ENCODE measurements at places on chromosomes 3 and 15.

DNA sequence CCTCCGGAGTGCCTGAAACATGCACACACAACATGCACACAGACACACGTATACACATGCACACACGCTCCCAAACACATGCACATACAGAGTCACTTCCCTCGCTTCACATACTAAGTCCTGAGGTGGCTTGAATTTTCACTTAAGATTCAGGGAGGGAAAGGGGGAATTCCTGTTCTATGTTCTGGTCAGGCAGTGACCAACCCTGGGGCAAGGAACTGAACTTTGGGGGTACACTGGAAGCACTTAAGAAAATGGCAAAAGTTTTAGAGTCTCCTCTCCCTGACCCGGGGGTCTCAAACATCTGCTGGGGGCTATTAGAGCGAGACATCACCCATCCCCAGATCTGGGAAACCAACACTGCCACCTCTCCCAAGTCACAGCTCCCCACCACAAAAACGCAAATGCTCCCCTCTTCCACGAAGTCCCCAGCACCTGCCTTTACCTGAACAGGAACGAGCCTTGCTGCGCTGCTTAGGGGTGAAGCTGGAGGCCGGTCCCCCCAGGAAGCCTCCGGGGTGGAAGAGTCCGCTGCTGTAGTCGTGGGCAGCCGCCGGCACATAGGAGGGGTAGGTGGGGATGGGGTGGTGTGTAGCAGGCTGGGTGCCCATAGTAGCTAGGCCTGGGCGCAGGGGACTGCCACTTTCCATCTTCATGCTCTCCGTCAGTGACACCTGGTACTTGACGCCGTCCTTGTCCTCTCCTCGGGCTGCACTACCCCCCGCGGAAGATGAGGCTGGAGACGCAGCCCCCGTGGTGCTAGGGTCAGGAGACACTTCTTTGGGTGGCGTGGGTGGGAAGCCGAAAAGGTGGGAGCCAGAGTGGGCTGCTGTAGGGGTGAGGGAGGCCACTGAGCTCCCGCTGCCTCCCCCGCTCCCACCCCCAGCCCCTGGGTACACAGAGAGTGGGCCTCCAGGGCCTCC, 7.5 kb downstream of the GATA2 start:
- DNase-seq, result no peak

GRCh38 chr3:142846779-142847577, 41.9 kb downstream of the PCOLCE2 start:
- no peak for DNase-seq

DNA sequence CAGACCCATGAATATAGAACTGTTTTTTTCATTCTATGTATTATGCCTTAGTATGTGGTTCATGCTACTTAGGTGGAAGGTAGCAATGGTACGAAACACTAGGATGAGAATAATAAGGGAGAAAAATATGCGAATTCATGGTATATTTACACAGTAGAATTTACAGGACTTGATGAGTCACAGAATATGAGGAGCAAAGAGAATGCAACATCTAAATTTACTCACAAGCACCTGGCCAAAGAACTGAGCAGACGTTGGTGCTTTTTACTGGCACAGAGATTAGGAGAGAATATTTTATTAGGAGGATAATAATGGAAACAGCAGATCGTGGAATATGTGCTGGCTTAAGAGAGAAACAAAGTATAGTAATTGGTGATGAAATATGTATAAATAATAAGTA, 785.4 kb upstream of the ROBO1 start:
- no peak for DNase-seq

GRCh38 chr3:107421170-107421792, 44.0 kb downstream of the CCDC54 start:
- no peak for DNase-seq

- DNase-seq, result no peak
These were observed 5.6 kb downstream of the ITPKA start for GRCh38 chr15:41499109-41499851.

GRCh38 chr15:72785432-72785831, 1.9 kb upstream of the ADPGK start:
- DNase-seq, result no peak

- no peak for DNase-seq
These were observed 700.3 kb downstream of the TUSC7 start for GRCh38 chr3:117409701-117410459.

GRCh38 chr3:183490211-183490601, 61.8 kb upstream of the MCF2L2 start:
- DNase-seq, result no peak

GRCh38 chr15:67601073-67601472, 58.6 kb downstream of the MAP2K5 start:
- DNase-seq, result no peak

GRCh38 chr3:140094487-140094886, 159.5 kb downstream of the CLSTN2 start:
- no peak for DNase-seq

DNA sequence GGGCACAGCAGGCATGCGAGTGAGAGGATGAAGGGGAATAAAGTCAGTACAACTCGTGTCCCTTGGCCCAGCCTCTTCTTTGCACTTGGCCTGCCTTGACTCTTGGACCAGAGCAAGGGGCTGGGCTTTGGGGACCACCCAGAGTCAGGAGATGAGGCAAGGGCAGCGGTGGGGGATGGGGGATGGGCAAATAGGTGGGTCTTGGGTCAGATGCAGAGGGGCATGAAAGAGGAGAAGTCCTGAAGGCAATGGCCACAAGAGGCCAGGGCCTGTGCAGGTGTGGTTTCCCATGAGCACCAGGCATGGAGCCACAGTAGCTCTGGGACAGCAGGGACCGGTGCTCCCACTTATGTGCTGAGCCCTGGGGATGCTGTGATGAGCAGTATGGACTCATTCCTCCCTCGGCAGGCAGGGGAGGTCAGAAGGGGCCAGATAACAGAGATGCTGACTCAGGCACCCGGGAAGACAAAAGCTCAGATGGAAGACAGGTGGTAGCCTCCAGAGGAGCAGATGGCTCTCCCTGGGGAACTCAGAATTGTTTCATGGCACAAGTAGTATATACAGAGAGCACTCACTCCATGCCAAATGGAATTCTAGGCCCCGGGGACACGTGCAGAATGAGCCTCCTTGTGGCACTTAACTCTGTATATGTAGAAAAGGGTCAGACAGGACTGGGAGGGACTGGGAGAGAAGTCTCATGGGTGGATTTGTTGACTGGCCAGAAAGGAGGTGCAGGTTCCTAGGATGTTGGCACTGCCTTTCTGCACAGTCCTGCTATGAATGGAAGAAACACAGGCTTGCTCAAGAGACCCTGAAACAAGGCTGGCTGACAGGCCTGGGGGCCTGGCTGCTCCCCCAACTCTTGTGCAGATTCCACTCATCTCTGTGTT, 14.3 kb downstream of the ZBTB47 start:
- no peak for DNase-seq

DNA sequence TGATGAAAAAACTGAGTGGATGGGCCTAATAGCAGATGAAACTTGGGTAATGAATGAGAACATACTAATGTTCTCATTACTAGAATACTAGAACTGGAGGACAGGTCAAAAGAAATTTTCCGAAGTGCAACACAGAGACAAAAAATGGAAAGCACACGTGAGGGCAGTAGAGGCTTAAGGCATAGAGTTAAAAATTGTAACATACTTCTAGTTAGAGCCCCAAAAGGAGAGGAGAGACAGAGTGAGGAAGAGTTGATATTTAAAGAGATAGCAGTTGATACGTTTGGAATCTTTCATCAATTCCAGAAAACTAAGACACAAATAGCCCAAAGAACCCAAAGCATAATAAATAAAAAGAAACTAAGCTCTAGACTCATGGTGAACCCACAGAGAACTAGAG, 327.9 kb downstream of the SQOR start:
- no peak for DNase-seq

GRCh38 chr3:10206166-10206511, 41.4 kb downstream of the IRAK2 start:
- DNase-seq, result no peak

DNA sequence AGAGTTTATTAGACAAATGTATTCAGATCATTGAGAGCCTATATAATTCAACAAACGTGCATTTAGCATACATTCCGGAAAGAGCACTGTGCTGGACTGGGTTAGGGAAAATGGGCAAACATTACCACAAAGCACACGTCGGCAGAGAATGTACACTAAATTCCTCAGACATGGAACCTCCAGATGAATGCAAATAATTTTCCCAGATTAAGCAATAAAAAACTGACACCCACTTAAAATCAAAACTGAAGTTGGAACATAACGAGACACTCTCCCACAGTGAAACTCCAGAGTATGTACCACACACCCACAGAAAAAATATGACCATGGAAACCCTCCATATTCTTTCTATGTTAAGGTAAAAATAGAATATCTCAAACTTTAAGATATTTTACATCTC, 4.8 kb downstream of the SECISBP2L start:
- no peak for DNase-seq

DNA sequence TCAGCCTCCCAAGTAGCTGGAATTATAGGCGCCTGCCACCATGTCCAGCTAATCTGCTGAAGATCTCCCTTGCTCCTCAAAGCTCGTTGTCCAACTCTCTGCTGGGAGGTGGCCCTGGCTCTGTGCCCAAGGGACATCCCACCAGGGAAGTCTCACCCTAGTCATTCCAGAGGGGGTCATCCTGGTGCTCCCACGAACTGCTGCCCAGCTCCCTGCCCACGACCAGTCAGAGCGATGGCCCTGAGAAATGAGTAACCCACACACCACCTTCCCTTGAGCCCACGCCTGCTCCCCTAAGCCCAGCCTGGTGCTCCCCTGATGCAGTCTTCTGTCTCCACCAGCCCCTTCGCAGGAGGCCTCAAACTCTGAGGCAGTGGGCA, 5.2 kb downstream of the KLHL25 start:
- DNase-seq, result no peak

DNA sequence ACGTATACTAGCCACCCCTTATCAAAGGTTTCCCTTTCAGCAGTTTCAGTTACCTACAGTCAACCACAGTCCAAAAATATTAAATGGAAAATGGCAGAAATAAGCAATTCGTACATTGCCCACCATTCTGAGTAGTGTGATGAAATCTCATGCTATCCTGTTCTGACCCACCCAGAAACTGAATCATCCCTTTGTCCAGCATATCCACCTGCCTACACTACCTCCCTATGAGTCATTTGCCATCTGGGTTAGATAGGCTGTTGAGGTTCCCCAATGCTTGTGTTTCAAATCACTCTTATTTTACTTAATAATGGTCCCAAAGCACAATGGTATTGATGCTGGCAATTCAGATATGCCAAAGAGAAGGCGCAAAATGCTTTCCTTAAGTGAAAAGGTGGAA, 15.3 kb upstream of the PHC3 start:
- no peak for DNase-seq

- no peak for DNase-seq
These were observed 2.3 kb upstream of the SACM1L start for GRCh38 chr3:45686850-45687249.

DNA sequence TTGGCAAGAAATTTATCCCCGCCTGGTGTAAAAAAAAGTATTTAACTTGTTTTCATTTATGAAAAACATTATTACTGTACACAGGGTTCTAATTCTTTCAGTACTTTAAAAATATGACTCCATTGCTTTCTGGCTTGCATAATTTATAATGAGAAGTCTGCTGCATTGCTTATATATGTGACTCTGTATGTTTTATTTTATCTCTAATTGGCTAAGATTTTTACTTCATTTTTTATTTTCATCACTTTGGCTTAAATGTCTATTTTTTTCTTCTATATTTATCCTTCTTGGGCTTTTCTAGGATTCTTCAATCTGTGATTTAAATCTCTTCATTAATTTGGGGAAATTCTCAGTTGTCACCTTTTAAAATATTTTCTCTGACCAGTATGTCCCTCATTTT, 636.6 kb upstream of the NR2F2 start:
- no peak for DNase-seq

DNA sequence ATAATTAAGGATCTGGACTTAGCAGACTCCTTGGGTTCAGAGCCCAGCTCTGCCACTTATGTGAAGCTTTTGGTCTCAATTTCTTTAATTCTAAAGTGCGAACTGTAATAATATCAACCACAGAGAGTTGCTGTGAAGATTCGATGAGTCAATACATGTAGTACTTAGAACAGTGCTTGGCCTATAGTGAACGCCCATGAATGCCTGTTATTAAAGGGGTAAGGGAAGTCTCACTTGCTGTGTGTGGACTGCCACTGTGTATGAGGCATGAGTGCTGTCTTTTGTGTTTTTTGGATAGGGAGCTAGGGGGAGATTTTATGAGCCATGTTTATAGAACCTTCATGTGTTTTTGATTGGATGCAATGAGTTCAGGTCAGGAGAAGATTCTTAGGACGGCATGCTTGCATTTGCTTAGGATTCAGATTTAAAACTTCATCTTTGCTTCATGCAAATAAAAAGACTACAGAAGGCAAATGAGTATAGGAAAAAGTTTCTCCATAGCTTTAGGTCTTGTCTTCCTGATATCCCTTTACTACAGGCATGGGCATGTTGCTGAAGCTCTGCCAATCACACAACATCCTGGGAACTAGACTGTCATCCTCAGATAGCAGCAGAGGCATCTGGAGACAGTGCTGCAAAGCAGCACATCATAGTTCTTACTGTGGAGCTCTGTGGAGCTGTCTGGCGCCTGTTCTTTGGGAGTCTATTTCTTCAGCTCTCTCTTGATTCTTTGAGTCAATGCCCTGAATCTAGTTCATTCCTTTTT, 50.0 kb downstream of the PLS1 start:
- no peak for DNase-seq

GRCh38 chr15:57253082-57253481, 123.2 kb upstream of the CGNL1 start:
- no peak for DNase-seq

GRCh38 chr3:46538803-46539442, 27.2 kb downstream of the LRRC2 start:
- peak; percentile 76 for DNase-seq

- no peak for DNase-seq
These were observed 20.2 kb downstream of the CGGBP1 start for GRCh38 chr3:88038566-88038965.

- no peak for DNase-seq
These were observed 55.5 kb downstream of the ST6GAL1 start for GRCh38 chr3:186985661-186986364.

- no peak for DNase-seq
These were observed 126.6 kb downstream of the ADAM10 start for GRCh38 chr15:58622877-58623276.

- DNase-seq, result no peak
These were observed 25.0 kb upstream of the TEX264 start for GRCh38 chr3:51646091-51646490.

DNA sequence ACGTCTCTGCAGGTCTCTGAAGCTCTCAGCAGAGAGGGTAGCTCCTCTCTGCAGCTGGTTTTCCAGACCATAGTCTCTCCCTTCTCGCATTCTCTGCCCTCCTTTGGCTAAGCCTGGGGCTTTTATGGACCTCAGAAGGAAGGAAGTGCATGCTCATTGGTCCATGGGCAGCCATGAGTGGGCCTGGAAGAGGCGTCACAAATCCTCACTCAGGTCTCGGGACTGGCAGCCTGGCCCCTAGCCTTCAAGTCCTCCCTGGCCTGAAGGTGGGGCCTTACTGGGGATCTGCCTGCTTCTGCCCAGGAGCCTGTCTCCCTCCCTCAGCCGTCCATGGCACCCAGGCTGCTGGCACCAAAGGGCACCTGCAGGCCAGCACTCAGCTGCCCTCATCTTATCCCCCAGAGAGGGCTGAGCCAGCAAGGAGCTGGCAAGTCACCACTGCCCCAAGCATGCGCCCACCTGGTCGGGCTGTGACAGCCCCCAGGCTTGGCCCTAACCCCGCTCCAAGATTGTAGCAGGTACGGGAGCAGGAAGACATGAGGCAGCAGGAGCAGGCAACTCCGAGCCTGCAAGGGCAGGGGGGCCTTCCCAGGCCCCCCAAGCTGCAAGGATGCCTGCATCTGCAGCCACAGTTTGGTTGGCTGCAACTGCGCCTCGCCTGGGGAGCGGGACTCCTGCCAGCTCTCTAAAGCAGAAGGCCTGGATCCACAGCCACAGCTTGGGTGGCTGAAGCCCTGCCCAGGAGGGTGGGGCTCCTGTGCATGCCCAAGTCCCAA, 37.4 kb downstream of the GHSR start:
- no peak for DNase-seq
